ENCODE measurements at places on chromosomes 5 and 9.

GRCh38 chr5:55062039-55062779 lies 38.2 kb downstream of the GZMK start:
- peak; percentile 17 for DNase-seq

DNA sequence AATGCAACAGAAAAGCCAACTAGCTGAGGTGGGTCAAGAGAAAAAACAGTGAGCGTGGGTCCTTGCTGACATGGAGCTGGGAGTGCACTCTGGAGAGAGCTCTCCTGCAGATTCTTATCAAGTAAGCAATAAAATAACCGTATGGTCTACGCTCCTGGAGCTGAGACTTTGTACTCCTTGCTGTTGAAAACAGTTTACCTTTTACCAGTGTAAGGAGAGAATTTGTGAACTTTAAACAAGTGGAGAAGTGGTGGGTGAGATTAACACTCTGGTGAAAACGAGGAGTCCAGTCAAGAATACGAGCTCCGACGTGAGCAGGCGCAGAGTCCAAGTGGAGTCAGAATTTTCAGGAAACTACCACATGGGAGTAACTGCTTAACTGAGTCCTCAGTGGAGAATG lies 156.1 kb upstream of the ERCC6L2 start:
- DNase-seq: no peak

DNA sequence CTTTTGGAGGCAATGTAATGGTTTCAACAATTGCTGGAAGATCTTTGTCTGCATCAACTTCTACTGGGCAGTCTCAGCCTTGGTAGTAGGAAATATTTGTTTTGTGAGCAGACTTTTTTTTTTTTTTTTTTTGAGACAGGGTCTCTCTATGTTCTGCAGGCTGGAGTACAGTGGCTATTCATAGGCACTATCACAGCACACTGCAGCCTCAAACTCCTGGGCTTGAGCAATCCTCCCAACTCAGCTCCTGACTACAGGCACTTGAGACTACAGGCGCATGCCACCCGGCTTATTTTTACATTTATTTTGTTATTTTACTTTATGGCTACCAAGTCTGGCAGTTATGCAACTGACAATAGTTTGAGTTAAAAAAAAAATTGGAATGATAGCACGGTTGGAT lies 187.3 kb downstream of the SNX18 start:
- no peak for DNase-seq

- no peak for DNase-seq
These were observed 20.3 kb downstream of the NCS1 start for GRCh38 chr9:130192382-130192999.

DNA sequence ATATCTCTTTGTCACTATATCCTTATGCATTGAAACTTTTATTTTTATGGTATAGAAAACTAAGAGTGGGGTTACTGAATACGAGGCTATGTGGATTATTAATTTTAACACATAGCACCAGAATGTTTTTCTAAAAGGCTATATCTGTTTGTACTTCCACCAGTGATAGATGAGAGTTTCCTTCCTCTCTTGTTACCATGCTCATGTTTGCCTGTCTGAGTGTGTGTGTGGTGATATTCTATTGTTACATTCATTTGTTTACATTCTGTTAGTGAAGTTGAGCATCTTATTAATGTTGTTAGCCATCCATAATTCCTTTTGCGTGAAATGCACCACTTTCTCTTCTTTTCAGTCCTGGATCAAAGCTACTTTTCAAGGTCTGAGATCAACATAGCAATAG lies 54.1 kb upstream of the ALDH1A1 start:
- DNase-seq: no peak

GRCh38 chr9:129121483-129121882 lies 10.3 kb downstream of the PTPA start:
- no peak for DNase-seq

GRCh38 chr5:178383919-178384815 lies 151.6 kb upstream of the PHYKPL start:
- no peak for DNase-seq

GRCh38 chr5:81537905-81538547 lies 144.1 kb upstream of the ACOT12 start:
- DNase-seq: no peak

GRCh38 chr9:37986001-37986400 lies 82.1 kb upstream of the SLC25A51 start:
- DNase-seq: no peak

All from activated CD4-positive, alpha-beta T cell treated with anti-CD3 and anti-CD28 coated beads, Interleukin-2, amount 50 U/mL, for 24 hours (primary cell).